ENCODE measurements at places on chromosomes 4 and X.
A peak's percentile ranks its signal among the peaks of the same experiment; 100 is the strongest.

DNA sequence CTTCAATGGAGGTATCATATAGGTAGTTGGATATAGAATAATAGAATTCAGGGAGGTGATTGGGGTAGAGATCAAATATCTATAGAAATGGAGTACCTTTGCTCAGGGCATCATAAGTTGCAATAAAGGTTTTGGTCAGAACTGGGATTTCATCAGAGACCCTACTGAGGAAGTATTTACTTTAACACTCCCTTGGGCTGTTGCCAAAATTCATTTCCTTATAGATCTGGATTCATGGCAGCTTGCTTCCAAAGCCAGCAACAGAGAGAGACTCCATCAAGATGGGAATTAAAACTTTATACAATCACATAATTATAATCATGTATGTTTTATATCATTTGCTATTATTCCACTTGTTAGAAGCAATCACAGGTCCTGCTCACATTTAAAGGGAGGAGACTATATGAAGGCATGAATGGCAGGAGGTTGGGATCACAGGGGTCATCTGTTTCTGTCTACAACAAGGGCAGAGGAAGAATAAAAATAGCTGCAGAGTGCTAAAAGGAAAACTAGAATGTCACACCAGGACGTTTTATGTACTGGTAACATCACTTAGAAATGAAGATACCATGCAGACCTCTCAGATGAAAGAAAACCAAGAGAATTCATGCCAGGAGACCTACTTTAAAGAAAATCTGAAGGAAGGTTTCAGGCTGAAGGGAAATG lies 902.1 kb upstream of the LCORL start:
- DNase-seq, result no peak

GRCh38 chr4:144721994-144722393 lies 76.0 kb downstream of the HHIP start:
- no peak for DNase-seq

GRCh38 chr4:150990250-150990649 lies 24.8 kb downstream of the LRBA start:
- DNase-seq, result no peak

GRCh38 chrX:110732266-110732665 lies 63.4 kb downstream of the CHRDL1 start:
- no peak for DNase-seq

GRCh38 chr4:26490111-26490959 lies at the start of gene CCKAR:
CCKAR (minus strand) TSS chr4:26490484; CDS start chr4:26490267, 217 bp downstream.
- no peak for DNase-seq

- DNase-seq, result no peak
Measured at GRCh38 chr4:19831644-19832285, 419.9 kb upstream of the SLIT2 start.

DNA sequence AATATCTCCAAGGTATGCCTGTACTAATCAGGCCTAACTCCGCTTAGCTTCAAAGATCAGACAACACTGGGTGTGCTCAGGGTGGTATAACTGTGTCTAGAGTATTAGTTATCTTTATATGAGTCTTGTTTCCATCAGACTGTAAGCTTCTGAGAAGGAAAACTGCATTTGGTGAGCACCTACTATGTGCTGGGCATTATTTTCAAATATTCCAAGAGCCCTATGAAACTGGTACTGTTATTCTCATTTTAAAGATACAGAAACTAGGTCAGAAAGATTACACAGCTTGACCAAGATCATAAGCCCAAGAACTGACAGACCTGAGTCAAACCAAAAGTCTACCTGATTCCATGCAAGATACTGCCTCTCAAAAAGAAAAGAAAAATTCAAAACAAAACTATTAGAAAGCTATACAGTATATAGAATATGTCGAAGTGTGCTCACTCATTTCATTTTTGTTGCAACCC lies 44.4 kb downstream of the LRBA start:
- DNase-seq, result no peak

DNA sequence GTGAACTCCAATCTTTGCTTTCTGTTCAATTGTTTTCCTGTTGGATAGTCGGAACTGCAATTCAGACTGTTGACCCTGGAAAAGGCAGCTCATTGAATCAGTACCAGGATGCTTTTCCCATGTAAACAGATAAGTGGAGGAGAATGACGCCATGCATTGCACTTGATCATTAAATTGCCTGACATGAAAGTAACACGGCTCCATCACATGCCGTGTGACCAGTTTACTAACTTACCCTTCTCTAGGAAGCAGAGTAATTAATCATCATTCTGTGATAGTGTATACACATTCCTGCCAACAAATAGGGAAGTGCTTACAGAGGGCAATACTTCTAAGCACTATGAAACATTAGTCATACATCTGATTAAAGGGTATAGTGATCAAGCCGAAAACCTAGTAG lies 101.4 kb downstream of the PPARGC1A start:
- DNase-seq, result no peak

GRCh38 chrX:107731831-107732502 lies 43.6 kb downstream of the TSC22D3 start:
- no peak for DNase-seq

- no peak for DNase-seq
Measured at GRCh38 chr4:27360790-27361267, 500.2 kb downstream of the STIM2 start.

DNA sequence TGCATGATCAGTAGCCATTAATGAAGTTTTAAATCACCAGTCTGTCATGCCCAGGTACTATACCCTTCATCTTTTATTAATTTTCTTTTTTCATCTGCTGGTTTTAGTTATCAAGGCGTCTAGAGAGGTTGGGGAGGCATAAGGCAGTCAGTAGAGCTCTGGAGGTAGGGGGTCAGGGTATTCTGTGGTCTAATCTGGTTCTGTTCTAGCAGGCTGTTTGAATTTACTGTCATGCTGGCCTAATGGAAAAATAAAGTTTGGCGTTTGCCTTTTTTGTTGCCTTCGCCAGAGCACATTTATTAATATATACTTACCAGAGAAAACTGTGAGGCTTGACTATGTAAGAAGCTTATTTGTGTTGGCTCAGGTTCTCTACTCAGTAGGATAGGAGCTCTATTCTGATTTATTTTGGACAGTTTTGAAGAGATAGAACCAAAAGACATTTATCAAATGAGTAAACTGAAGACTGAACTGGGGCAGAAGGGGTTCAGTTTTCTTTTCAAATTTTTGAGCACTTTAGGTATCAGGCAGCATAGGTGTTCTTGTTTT lies 46.9 kb downstream of the TMEM131L start:
- no peak for DNase-seq

DNA sequence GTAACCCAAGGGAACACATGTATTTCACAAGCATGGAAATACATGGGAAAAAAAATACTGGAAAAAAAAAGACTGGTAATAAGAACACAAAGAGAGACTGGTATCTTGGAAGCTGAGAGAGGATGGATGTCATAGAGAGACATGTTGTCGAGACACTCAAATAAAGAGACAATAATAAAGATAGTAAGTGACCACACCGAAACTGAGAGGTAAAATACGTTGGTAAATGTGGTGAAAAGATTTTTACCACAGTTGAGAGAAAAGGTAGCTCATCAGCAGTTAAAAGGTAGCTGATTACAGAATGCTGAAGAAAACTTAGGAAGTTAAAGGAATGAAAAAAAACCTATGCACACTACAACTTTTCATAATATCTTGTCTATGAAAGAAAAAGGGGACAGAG lies 81.1 kb downstream of the ARAP2 start:
- no peak for DNase-seq

DNA sequence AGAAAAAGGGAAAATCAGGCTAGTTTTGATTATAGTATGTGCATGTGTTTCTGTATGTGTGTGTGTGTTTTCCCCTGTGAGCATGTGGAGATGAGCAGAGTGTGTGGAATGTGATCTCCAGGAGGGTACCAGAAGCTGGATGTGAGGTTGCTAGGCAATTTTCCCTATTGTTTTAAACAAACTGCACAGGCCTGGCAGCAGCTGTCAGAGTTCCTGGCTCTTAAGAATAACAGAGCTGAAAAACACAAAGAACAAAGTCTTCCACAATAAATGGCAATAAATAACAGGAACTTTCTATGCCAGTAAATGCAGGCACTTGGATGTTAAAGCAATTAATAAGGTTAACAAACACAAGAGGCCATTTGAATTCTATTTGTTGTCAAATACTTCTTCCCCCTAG lies 344.6 kb upstream of the CTSO start:
- no peak for DNase-seq

DNA sequence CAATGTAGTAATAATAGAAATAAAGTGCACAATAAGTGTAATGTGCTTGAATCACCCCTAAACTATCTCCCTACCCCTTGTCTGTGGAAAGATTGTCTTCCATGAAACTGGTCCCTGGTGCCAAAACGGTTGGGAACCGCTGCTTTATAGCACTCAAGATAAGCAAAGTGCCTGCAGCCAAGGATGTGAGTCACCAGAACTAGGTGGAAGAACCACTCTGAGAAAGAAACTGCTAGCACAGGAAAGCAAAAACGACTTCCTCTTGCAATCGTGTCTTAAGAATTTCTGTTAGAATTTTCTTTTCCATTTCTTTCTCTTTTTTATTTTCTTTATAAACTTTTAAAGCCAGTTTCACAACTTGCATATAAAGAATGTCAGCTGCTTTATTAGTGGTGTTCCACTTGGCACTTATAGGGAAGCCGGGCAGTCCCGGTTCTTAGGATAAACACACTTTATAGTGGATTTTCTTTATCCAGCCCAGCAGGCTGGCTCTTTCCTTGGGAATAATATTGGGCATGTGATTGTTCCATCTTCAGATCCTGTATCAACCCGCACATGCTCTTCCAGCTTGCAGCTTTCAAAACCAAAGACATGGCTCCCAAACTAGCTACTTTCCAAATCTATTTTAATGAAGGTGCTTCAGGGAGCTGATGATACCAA lies 32.3 kb upstream of the CXCL8 start:
- DNase-seq, result no peak

GRCh38 chr4:37599092-37599790 lies 86.9 kb downstream of the RELL1 start:
- no peak for DNase-seq

- DNase-seq, result no peak
Measured at GRCh38 chr4:163087805-163088204, 78.9 kb downstream of the NAF1 start.

- peak; percentile 23 for DNase-seq
Measured at GRCh38 chr4:129218360-129218759, 122.4 kb downstream of the C4orf33 start.

GRCh38 chr4:39054497-39054896 lies 7.5 kb upstream of the KLHL5 start:
- no peak for DNase-seq

- DNase-seq, result no peak
Measured at GRCh38 chr4:117783716-117784115, 250.6 kb upstream of the NDST3 start.

DNA sequence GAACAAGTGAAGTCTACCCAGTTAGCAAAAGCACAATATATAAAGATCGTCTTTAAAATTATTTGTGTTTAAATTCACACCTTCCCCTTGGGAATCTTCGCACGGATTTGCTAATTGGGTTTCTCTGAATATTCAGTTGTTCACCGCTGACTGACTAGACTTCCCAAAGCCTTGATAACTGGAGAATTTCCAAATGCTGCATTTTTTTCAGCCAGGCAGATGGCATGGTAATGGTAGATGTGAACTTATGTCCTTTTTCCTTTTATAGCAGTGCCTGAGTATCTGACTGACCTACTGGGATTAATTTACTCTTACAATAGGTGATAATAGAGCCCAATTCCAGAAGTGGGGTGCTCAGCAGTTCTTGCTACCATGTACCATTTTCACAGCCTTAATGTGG lies 548.1 kb downstream of the PACRGL start:
- DNase-seq, result peak; percentile 89

DNA sequence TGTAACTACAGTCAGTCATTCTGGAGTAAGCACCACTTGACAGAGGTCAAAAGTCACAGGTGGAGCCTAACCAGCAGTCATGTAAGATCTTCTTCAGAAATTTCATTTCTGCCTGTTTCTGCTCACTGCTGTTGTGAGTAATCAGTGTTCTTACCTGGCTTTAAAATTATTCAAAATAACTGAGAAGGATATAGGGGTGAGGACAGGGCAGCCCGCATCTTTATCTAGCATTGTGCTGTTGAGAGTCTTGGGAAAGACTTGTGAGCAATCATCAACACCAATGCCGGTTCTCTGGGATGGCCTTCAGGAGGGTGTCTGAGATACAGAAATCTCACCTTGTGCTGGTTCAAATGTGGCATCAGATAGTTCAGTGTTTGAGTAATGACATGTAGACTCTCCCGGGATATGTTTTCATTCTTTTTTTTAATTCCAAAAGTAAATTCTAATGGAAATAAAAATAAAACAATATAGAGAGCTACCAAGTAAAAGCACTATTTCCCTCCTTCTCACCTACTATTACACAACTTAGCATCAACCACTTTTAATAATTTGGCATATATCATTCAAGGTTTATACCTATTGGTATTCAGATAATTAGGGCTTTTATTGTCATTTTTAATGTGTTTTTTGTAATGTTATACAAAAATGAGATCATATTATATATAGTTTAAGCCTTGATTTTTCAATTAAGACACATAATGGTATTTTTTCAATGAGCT lies 37.1 kb downstream of the AREG start:
- no peak for DNase-seq

DNA sequence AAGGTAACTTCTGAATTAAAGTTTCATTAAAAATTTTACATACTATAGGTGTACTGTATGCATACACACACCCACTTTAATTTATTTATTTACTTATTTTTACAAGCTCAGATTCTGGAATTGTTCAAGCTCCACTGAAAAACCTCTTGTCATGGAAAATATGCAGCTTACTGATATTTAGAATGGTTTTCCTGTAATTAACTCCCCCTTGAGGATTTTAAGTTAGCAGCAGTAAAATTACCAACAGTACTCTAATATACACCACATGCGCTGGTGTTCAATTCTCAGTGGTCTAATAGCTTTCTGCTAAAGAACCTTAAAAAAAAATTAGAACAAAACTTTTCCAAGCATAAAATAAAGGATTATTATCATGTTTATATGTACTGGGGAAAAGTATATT lies 12.0 kb downstream of the MAB21L2 start:
- no peak for DNase-seq

DNA sequence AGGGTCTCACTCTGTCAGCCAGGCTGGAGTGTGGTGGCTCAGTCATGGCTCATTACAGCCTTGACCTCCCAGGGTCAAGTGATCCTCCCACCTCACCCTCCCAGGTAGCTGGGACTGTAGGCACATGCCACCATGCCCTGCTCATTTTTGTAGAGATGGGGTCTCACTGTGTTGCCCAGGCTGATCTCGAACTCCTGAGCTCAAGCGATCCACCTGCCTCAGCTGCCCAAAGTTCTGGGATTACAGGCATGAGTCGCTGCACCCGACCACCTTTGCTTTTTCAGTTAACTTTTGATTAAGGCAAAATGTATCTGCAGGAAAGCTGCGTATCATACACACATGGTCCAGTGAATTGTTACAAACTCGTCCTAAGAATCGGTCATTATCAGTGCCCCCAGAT lies 16.5 kb upstream of the CLCN4 start:
- no peak for DNase-seq

- DNase-seq, result no peak
Measured at GRCh38 chr4:184274286-184274951, 56.7 kb upstream of the ENPP6 start.

- DNase-seq, result no peak
Measured at GRCh38 chrX:63657821-63658220, 127.2 kb downstream of the ARHGEF9 start.

- DNase-seq, result no peak
Measured at GRCh38 chr4:25624616-25625015, 31.0 kb upstream of the SLC34A2 start.

Data from cerebellar cortex (tissue), 1 donor.